Astrocyte of the spinal cord (primary cell): ENCODE measurements at places on chromosomes 11 and 22.

GRCh38 chr11:57210781-57211180 is 26.3 kb downstream of the APLNR start:
- DNase-seq = no peak

DNA sequence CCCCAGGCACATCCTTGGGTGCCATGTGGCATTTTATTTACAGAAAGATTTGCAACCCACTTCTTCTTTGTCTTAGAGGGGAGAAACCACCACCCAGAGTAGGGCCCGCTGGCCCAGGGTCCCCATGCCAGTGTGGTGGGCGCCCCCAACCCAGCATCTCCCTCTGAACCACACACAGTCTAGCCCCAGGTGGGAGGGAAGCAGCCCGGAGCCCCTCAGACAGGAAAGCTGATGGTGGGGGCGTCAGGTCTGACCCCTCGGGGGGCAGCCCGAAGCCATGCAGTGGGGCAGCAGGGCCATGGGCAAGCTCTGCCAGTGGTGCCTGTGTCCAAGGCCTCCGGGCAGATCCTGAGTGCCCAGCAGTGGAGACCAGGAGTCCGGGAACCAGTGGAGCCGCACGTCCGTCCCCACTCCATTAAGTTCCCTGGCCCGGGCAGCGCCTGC is 11.7 kb downstream of the TRPM5 start:
- no peak for DNase-seq

DNA sequence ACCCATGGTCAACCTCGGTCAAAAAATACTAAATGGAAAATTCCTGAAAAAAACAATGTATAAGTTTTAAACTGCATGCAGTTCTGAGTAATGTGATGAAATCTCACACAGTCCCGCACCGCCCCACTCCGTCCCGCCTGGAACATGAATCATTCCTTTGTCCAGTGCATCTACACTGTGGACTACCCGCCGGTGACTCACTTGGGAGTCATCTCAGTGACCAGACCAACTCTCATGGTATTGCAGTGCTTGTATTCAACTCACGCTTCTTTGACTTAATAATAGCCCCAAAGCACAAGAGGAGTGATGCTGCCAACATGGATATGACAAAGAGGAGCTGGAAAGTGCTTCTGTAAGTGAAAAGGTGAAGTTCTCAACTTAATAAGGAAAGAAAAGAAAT is 48.8 kb downstream of the ARHGAP32 start:
- peak; percentile 100 for DNase-seq

GRCh38 chr22:20569059-20570058 is 61.9 kb downstream of the MED15 start:
- DNase-seq = peak; percentile 95

DNA sequence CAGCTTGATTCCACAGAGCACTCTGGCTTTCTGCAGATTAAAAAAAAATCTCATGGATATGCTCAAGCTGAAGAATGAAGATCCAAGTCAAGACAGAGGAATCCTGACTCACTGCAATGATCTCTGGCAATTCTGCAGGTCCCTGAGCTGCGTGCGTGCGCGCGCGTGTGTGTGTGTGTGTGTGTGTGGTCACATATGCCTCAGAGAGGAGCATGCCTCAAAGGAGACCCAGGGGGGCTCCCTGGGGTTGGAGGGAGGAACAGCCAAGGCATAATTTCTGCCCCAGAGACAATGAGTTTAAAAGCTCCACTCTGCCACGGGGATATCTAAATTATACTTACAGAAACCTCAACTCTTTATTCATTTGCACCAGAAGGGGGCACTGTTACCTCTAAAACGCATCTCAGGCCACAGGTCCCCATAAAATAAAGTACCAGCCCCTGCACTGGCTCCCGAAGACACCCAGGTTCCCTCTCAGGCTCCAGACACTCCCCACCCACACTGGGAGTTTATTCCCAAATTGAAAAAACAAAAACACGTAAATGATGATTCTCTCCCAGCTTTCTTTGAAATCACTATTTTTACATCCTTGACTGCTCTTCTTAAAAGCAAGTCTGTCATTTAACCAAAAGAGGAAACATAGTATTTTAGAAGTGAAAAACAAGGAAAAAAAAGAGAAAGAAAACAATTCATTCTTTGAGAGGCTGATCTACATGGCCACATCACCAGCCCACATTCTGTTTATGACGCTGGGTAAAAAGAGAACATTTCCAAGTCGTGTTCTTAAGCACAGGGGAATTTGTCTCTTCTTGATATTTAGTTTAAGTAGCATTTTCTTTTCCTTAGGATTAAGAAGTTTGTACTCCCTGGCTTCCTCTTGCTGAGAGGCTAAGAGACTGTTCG is 401.0 kb downstream of the LARGE1 start:
- peak; percentile 46 for DNase-seq

DNA sequence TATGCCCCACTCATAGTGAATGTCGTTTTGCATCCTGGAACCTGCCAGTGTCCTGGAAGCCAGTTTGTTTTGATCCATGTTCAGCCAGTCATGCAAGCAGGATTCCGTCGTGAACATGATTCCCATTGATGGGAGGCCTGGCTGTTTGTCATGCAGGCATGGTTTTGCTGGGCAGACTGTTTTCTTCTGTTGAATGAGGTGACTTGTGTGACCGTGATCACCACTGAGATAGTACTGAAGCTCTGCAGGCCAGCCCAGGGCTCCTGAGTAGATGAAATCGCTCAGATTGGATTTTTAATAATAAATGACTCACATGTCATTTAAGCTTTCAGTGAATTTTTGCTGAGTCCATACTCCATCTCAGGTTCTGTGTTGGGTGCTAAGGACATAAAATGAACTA is 117.8 kb downstream of the PDE2A start:
- no peak for DNase-seq

DNA sequence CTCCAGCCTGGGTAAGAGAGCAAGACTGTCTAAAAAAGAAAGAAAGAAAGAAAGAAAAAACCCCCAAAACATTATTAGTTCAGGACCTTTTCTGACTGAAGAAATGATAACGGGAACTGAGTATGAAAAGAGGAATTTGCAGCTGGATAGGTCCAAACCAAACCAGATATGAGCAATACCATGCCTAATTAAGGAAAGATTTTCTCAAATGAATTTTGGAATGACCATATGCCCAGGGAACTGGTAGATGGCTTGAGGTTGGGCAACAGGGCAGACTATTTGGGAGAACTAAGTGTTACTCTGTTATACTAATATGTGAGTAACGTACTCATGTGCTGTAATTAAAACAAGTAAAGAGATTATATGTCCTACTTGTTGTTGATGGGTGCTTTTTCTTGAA is 186.1 kb downstream of the TMEM135 start:
- DNase-seq = peak; percentile 62
